Aorta (tissue), 5 donors: ENCODE measurements at places on chromosomes 13 and 19. TPM values are rescaled to one million over a fixed set of nuclear protein-coding genes. Genes with fewer than 3 reads are reported as not detected.

CEBPA gene
- 6.1 TPM for total RNA-seq

PGLYRP2 gene
- total RNA-seq = not detected

SLC7A1 gene
- 29.3 TPM for total RNA-seq

RAB3A gene
- total RNA-seq = 3.4 TPM

GPR12 gene
- total RNA-seq = 0.15 TPM

GPR42 gene
- not detected for total RNA-seq

POU2F2 gene
- 9.0 TPM for total RNA-seq

PRX gene
- total RNA-seq = 4.9 TPM

TMEM86B gene
- 3.6 TPM for total RNA-seq

CADM4 gene
- total RNA-seq = 2.9 TPM

RAB8A gene
- total RNA-seq = 56.7 TPM

CACNA1A gene
- total RNA-seq = 3.6 TPM

ALKBH7 gene
- total RNA-seq = 36.5 TPM

ZNF415 gene
- total RNA-seq = 8.8 TPM

ATP4A gene
- not detected for total RNA-seq

S1PR4 gene
- 2.5 TPM for total RNA-seq

SPTBN4 gene
- total RNA-seq = 1.3 TPM

IGFL1 gene
- not detected for total RNA-seq

SEMA6B gene
- total RNA-seq = 32.0 TPM

HCST gene
- 18.7 TPM for total RNA-seq

ZNF878 gene
- 0.45 TPM for total RNA-seq

VSTM1 gene
- not detected for total RNA-seq

KLK11 gene
- not detected for total RNA-seq

HIF3A gene
- 55.4 TPM for total RNA-seq

C5AR1 gene
- total RNA-seq = 52.7 TPM

TEX101 gene
- total RNA-seq = not detected

FGF21 gene
- not detected for total RNA-seq

RPL28 gene
- 1,022 TPM for total RNA-seq

ATXN8OS gene
- not detected for total RNA-seq

NCAN gene
- total RNA-seq = not detected
